ENCODE measurements at places on chromosomes 16 and 17.

GRCh38 chr17:77616254-77616731 lies 342.2 kb upstream of the TNRC6C start:
- no peak overlapping the region for H3K4me3 ChIP-seq
- no peaks in the 10 kb centered on the region for H3K27me3 ChIP-seq
- no peaks in the 10 kb centered on the region for H3K36me3 ChIP-seq
- DNase-seq: no peak
- peaks cover 1% of the 10 kb centered on the region for H3K4me1 ChIP-seq

GRCh38 chr17:17722081-17722905 lies 41.0 kb downstream of the RAI1 start:
- H3K36me3 ChIP-seq: no peaks in the 10 kb centered on the region
- peaks cover 9% of the 10 kb centered on the region for H3K4me1 ChIP-seq
- DNase-seq: no peak
- no peak overlapping the region for H3K4me3 ChIP-seq
- H3K27me3 ChIP-seq: peaks cover 87% of the 10 kb centered on the region

- no peak for DNase-seq
- H3K4me1 ChIP-seq: no peaks in the 10 kb centered on the region
- H3K27me3 ChIP-seq: no peaks in the 10 kb centered on the region
- H3K4me3 ChIP-seq: no peak overlapping the region
- H3K27ac ChIP-seq: no peak overlapping the region
Measured at GRCh38 chr17:6358131-6358530, 76.8 kb downstream of the AIPL1 start.

DNA sequence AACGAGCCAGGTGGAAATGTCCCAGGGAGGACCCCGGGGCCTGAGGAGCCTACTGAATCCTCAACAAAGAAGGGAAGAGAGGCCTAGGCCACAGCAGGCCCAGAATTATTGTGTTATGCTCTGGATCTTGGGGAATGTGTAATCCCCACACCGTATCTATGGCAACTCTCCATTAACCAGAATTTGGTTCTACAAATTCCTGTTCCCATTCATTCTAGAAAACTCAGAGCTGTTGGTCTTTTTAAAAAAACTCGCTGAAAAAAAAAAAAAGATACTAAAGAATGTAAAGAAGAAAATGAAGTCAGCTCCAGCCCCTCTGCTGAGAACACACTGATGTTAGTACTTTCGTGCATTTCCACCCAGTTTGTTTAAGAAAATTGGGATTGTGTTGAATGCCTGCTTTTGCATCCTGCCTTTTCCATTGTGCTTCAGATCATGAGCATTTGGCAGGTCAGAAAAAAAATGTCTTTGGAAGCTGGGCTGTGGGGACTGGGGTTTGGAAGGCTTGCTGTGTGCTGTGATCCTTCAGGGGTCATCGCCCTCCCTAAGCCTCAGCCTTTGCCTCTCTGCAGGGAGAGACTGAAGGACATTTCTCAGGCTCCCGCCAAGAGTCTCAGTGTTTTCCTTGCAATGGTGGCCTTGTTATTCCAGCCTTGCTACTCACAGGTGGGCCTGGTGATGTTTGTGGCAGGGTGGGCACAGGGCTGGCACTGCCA lies 69.5 kb downstream of the SREBF1 start:
- H3K27me3 ChIP-seq: no peaks in the 10 kb centered on the region
- H3K4me1 ChIP-seq: no peaks in the 10 kb centered on the region
- H3K27ac ChIP-seq: no peak overlapping the region
- DNase-seq: no peak
- no peak overlapping the region for H3K4me3 ChIP-seq

- H3K36me3 ChIP-seq: no peaks in the 10 kb centered on the region
- H3K27me3 ChIP-seq: no peaks in the 10 kb centered on the region
- no peak overlapping the region for H3K27ac ChIP-seq
- no peak overlapping the region for H3K4me3 ChIP-seq
- H3K4me1 ChIP-seq: peaks cover 5% of the 10 kb centered on the region
Measured at GRCh38 chr16:87584271-87584670, 18.0 kb upstream of the JPH3 start.

DNA sequence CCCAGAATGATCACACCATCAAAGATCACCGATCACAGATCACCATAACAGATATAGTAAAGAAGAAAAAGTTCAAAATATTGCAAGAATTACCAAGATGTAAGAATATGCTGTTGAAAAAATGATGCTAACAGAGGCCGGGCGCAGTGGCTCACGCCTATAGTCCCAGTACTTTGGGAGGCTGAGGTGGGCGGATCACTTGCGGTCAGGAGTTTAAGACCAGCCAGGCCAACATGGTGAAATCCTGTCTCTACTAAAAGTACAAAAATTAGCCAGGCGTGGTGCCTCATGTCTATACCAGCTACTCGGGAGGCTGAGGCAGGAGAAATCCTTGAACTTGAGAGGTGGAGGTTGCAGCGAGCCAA lies 53.2 kb downstream of the CPPED1 start:
- no peaks in the 10 kb centered on the region for H3K36me3 ChIP-seq
- DNase-seq: no peak
- no peak overlapping the region for H3K4me3 ChIP-seq
- H3K27ac ChIP-seq: no peak overlapping the region
- H3K27me3 ChIP-seq: no peaks in the 10 kb centered on the region

DNA sequence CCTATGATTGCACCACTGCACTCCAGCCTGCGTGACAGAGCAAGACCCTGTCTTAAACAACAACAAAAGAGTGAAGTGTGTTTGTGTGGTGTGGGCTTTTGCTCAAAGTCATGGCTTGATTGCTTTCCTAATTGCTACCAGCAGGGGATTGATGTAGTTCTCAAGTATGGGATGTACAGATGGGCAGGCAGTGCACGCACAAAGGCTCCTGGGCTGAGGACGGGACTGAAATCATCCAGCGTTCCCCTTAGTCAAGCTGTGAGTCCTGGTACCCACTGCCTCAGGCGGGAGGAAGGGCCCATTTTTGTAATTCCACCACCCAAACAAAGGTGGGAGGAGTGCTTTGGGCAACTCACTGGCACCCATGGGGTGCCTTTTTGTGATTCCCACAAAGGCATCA lies 47.3 kb downstream of the GDE1 start:
- no peak for DNase-seq
- H3K27ac ChIP-seq: no peak overlapping the region
- no peaks in the 10 kb centered on the region for H3K36me3 ChIP-seq
- H3K27me3 ChIP-seq: no peaks in the 10 kb centered on the region
- no peaks in the 10 kb centered on the region for H3K4me1 ChIP-seq

- no peak overlapping the region for H3K4me3 ChIP-seq
- peaks cover 3% of the 10 kb centered on the region for H3K36me3 ChIP-seq
- no peaks in the 10 kb centered on the region for H3K27me3 ChIP-seq
- H3K27ac ChIP-seq: no peak overlapping the region
- no peak for DNase-seq
- H3K4me1 ChIP-seq: no peaks in the 10 kb centered on the region
Measured at GRCh38 chr17:82160075-82160474, 52.6 kb downstream of the CCDC57 start.

DNA sequence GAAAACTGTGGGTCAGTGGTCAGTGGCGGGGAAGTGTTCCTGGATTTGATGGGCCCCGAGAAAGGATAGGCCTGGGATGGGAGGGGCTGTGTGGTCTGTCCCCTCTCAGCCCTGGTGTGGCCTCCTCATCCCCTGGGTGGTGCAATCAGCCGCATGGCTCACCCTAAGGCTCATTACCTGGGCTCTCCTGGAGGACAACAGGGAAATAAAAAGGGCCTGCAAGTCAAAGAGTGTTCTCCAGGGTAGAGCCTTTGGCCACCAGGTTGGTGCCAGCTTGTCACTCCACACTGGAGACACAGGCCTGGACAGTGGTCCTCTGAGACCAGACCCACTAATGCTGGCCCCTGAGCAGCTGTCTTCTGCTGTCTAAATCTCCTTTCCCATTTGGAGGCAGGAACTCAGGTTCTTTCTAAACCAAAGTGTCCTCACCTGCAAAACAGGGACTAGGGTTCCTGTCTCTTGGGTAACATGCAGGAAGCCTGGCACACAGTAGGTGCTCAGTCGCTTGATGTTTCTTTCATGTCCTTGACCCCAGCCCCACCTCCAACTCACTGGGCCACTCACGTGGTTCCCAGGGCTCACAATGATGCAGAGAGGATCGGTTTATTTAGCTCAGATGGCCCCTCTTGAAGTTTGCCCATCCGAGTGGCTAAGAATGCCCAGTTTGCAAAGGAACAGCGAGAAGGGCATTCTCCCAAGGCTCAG lies 2.4 kb downstream of the NDRG4 start:
- H3K27ac ChIP-seq: no peak overlapping the region
- no peak overlapping the region for H3K4me3 ChIP-seq
- DNase-seq: no peak
- H3K27me3 ChIP-seq: no peaks in the 10 kb centered on the region

DNA sequence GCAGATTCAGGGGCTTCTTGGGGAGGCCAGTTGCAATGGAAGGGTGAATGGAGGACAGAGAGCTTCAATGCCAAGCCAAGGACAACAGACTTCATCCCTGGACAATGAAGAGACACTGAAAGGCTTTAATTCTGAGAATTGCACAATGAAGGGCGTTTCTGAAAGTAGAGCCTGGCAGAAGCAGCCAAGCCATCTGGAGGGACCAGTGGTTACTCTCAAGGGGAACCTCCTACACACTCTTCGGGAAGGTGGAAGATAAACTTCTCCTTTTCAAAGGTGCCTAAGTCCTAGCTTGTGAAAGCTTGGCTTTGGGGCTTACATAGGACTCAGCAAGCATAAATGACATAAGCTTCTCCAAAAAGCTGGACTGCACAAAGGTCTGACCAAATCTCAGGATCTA lies 6.2 kb upstream of the CES1 start:
- no peak for DNase-seq
- no peaks in the 10 kb centered on the region for H3K4me1 ChIP-seq
- no peak overlapping the region for H3K27ac ChIP-seq
- H3K36me3 ChIP-seq: no peaks in the 10 kb centered on the region

DNA sequence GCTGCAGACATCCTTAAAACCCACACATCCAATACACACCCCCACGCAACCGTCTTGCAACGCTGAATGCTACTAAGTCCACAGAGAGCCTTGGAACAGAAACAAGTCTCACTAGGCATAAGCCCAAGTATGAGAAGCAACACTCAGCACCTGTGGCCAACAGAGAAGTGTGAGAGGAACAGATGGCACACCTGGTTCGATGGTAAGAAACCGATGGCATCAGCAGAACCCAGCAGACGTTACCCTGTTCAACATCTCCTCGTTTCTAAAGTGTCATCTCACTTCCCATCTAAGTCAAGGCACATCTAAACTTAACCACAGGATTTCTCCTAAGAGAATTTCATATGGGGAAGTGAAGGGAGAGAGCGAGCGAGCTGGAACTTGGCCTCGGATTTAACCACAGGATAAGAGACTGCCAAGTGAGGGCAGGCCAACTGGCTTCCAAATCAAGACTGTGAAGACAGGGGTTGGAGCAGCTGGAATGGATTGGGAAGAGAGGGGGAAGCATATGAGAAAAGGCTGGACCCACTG lies 41.0 kb downstream of the NXPH3 start:
- H3K27me3 ChIP-seq: no peaks in the 10 kb centered on the region
- peaks cover 5% of the 10 kb centered on the region for H3K36me3 ChIP-seq
- no peak for DNase-seq
- H3K4me1 ChIP-seq: no peaks in the 10 kb centered on the region
- no peak overlapping the region for H3K4me3 ChIP-seq
- no peak overlapping the region for H3K27ac ChIP-seq

GRCh38 chr16:56294579-56294978 lies 103.3 kb downstream of the GNAO1 start:
- no peaks in the 10 kb centered on the region for H3K36me3 ChIP-seq
- H3K4me1 ChIP-seq: peaks cover 2% of the 10 kb centered on the region
- DNase-seq: no peak
- no peak overlapping the region for H3K4me3 ChIP-seq
- H3K27me3 ChIP-seq: peaks cover 2% of the 10 kb centered on the region
- H3K27ac ChIP-seq: no peak overlapping the region

DNA sequence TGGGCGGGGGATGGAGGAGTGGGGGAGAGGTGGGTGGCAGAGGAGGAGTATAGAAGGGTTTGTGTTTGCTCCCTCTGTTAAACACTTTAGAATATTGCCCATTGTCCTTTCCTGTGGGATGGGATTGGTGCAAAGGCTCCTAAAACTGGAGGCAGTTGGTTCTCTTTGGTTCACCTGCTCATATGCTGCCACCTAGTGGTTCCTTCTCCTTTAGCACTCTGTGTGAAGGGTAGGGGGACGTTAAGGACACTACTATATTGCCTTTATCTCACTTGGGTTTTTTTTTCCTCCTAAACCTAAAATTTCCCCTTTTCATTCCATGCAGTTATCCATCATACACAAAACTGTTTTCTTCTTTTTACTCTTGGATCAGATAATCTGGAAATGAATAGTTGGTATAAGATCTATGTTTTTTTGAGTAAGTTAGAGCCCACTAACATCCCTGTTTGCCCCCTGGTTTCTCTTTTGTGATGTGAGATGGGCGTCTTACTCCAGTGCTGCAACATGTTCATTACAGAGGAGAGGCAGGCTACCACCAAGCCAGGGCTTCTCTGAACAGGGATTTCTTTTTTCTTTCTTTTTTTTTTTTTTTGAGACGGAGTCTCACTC lies 23.8 kb downstream of the SNX11 start:
- H3K4me3 ChIP-seq: no peak overlapping the region
- H3K27ac ChIP-seq: no peak overlapping the region
- no peaks in the 10 kb centered on the region for H3K36me3 ChIP-seq
- DNase-seq: peak; percentile 76
- no peaks in the 10 kb centered on the region for H3K27me3 ChIP-seq
- no peaks in the 10 kb centered on the region for H3K4me1 ChIP-seq

- H3K36me3 ChIP-seq: no peaks in the 10 kb centered on the region
- no peak overlapping the region for H3K4me3 ChIP-seq
- H3K27ac ChIP-seq: no peak overlapping the region
- H3K4me1 ChIP-seq: no peaks in the 10 kb centered on the region
Measured at GRCh38 chr17:45871718-45872117, 22.6 kb upstream of the MAPT start.

GRCh38 chr16:67226295-67226803 lies 581 bp upstream of the TMEM208 start:
- H3K36me3 ChIP-seq: peaks cover 25% of the 10 kb centered on the region
- no peak overlapping the region for H3K27ac ChIP-seq
- H3K4me3 ChIP-seq: peak overlapping the region; percentile 55
- no peak for DNase-seq

DNA sequence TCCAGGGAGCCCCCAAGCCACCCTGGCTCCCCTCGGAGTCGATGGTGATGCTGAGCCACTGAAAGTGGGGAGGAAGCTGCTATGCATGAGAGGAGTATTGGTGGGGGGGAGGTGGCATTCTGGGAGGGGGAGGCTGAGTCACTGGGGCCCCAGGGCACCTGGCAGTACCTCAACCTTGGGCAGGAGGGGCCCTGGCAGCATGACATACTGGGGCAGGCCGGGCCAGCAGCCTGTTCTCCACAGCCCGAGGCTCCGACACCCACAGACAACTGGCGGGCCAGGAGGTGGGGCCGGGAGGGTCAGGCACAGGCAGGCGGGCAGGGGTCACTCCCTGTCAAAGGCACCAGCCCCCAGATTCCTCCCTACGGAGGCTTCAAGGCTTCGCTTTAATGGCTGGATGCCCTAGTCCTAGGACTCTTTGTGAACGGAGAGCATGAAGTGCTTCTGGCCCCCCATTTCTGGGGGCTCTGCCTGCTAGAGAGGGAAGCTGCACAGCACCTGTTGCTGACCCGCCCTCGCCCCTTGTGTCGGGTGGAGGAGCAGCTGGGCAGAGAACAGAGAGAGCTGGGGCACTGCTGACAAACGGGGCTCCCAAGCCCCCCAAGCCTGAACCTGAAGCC lies 928 bp downstream of the CASKIN2 start:
- no peaks in the 10 kb centered on the region for H3K27me3 ChIP-seq
- no peak overlapping the region for H3K27ac ChIP-seq
- peaks cover 10% of the 10 kb centered on the region for H3K4me1 ChIP-seq
- H3K4me3 ChIP-seq: peak overlapping the region; percentile 90

GRCh38 chr17:21191698-21192097 lies 22.3 kb downstream of the TMEM11 start:
- no peaks in the 10 kb centered on the region for H3K4me1 ChIP-seq
- no peaks in the 10 kb centered on the region for H3K27me3 ChIP-seq
- H3K36me3 ChIP-seq: no peaks in the 10 kb centered on the region
- no peak for DNase-seq
- no peak overlapping the region for H3K27ac ChIP-seq

Measured in iPS DF 6.9 (cell line).